ENCODE measurements at places on chromosomes 1 and 21.

DNA sequence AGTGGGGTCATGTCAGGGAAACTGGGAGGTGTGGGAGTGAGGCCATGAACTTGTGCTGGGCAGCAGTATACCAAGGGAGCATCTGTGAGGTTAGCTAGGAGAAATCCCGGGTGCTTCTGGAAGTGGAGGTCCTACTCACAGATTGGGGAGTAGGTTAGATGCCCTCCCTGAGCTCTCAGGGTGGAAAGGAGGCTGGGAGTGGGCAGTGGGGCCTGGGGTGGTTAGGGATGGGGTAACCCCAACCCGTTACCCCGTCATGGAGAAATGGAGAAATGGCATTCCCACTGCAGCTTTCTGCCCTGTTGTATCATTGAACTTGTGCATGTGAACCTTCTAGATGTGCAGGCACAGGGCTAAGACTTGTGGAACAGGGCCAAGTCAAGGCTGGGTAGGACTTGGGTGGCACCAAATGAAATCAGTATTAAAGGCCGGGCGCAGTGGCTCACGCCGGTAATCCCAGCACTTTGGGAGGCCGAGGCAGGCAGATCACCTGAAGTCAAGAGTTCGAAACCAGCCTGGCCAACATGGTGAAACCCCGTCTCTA lies 27.2 kb downstream of the EXOC8 start:
- no peak for DNase-seq

DNA sequence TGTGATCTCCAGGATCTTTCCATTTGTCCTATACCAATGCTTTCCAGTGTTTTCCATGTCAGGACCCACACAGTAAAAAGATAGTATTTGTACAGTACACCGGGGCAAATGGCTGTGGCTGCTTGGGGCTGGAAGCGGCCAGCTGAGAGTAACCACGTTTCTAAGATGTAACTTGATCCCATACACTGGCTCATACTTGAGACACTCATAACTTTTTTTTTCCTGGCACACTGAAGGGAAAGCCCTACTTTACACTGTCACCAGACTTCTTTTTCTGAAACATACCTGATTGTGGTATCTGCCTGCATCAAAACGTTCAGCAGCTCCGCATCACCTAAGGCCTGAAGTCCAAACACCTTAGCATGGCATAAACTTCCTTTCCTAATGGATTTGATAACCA lies 21.6 kb downstream of the VPS13D start:
- DNase-seq: no peak

- DNase-seq: no peak
Observed at GRCh38 chr1:116889380-116889779, 20.3 kb upstream of the PTGFRN start.

GRCh38 chr1:10897321-10897980 lies 101.0 kb upstream of the CASZ1 start:
- no peak for DNase-seq

GRCh38 chr1:147504801-147505311 lies 36.4 kb upstream of the BCL9 start:
- peak; percentile 97 for DNase-seq

DNA sequence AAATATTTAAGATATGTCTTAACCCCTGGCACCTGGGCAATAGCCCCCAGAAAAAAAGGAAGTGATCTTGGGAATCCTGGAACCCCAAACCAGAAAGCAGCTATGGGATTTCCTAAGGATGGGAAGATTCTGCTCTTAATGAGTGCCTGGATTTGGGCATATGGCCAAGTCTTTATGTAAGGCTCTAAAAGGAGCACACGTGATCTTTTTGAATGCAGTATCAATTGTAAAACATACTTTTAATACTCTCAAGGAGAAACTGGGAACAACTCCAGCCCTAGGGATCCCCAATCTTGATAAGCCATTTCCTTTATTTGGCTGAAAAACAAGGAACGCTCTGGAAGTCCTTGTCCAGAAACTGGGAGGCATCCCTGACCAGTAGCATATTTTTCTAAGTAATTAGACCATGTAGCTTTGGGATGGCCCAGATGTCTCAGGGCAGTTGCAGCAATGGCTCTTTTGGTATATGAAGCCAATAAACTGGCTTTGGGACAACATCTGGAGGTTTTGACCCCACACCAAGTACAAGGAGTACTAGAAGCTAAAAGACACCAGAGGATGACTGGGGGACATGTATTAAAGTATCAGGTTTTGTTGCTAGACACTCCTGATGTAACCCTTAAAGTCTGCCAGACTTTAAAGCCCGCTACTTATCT lies 80.9 kb upstream of the KIAA0040 start:
- no peak for DNase-seq

DNA sequence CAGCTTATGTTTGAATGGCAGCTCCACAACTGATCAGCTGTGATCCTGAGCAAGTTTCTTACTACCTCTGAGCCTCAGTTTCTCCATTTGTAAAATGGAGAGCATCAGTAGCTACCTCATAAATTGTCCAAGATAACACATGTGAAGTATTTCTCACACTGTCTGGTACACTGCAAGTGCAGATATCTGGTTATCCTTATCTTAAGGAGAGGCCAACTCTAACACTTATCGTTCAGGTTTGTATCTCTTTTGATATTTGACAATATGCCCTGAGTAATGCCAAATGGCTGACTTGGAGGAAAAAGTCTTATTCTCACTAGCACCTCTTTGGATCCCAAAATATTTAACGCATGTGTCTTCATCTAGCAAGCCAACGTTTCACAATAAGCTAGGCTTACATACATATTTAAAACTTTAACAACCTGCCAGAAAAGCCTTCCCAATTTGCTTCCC lies 2.7 kb downstream of the CSRP1 start:
- DNase-seq: no peak

DNA sequence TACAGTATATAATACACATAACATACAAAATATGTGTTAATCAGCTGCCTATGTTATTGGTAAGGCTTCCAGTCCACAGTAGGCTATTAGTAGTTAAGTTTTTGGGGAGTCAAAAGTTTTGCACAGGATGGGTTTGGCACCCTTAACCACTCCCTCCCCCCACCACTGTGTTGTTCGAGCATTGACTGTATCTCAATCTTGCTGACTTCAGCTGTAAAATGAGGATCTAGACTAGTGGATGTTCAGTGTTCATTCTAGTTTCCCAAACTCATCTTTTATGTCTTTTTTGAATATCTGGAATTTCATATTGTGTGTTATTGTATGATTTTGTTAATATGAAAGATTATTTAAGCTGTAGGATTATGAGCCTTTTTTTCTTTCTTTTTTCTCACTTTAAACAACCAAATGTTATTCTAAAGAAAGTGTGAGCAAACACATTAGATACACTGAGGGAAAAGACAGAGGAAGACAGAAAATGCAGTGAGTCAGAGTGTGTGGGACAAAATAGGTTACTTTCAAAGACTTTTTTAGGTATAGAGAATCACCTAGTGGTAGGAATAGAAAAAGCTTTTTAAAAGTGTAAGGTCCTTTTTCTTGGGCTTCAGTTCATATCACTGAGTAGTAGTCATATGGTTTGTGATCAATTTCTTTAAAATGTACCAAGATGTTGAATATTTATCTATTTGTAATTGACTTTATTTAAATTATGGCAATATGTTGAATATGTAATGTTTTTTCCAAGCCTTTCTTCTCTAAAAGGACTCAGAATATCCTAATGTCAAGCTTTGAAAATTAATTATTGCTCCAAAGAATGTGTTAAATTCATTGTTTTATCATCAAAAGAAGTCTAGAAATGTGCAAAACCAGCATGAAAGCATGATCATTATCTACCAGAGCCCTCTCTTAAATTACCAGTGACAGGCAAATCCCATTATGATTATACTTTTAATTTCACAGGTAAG lies 17.9 kb upstream of the CENPF start:
- DNase-seq: no peak

GRCh38 chr21:32349333-32349944 lies 43.4 kb downstream of the URB1 start:
- DNase-seq: no peak

DNA sequence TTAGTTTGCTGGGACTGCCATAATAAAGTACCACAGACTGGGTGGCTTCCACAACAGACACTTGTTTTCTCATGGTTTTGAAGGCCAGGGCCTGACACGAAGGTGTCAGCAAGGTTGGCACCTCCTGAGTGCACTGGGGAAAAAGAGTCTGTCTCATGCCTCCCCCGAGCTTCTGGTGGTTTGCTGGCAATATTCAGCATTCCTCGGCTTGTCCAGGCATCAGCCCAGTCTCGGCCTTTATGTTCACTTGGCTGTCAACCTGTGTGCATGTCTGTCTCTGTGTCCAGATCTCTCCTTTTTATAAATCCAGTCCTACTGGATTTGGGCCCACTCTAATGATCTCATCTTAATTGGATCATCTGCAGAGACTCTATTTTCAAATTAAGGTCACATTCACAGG lies 72.6 kb downstream of the DOP1B start:
- no peak for DNase-seq

- no peak for DNase-seq
Observed at GRCh38 chr1:30129001-30129408, 594.4 kb downstream of the MATN1 start.

- DNase-seq: no peak
Observed at GRCh38 chr1:160795951-160796383, at the start of gene LY9. TSS of gene LY9 (plus strand) at chr1:160796174. CDS start at chr1:160796188, 14 bp downstream.

DNA sequence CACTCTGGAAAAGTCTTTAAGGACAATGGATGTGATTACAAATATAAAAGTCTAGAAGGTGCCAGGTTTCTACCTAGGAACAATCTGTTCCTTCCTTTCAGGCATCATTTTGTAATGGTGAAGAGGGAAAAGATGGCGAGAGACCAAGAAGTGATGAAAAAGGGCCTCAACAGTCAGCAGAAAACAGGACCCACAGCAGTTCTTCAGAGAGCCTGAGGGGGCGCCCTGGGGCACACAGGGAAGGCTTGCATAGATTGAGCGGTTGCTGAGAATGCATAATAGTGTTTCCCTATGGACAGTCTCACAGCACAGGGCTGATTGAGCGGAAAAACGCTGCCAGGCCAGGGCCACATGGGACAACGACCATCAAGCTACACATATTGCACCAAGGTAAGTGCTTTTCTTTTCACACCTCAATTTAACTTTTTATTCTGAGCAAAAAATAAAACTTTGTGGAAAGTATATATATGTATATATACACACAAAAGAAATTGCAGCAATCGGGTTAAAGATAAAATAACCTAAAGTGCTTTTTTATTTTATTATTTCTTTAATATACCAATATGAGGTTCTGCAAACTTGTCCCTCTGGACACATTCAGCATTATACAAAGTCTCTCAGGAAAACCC lies 3.1 kb upstream of the YRDC start:
- peak; percentile 76 for DNase-seq

GRCh38 chr1:9687874-9688582 lies 36.5 kb downstream of the PIK3CD start:
- DNase-seq: no peak

DNA sequence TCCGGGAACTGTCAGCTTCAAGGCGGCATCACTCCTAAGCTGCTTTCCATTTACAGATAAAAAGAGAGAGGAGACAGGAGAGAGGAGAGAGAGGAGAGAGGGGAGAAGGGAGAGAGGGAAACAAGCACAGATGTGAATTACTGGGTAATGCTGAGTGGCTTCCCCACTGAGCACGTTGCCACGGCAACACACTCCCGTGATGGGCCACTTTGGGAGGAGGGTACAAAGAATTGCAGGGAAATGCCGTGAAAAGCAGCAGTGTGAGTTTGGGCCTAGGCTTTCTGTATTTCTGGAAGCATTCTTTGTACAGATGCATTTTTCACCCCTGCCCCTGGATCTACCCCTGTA lies 128.0 kb upstream of the IRF2BP2 start:
- no peak for DNase-seq

- DNase-seq: no peak
Observed at GRCh38 chr1:75100481-75101092, 33.6 kb upstream of the LHX8 start.

DNA sequence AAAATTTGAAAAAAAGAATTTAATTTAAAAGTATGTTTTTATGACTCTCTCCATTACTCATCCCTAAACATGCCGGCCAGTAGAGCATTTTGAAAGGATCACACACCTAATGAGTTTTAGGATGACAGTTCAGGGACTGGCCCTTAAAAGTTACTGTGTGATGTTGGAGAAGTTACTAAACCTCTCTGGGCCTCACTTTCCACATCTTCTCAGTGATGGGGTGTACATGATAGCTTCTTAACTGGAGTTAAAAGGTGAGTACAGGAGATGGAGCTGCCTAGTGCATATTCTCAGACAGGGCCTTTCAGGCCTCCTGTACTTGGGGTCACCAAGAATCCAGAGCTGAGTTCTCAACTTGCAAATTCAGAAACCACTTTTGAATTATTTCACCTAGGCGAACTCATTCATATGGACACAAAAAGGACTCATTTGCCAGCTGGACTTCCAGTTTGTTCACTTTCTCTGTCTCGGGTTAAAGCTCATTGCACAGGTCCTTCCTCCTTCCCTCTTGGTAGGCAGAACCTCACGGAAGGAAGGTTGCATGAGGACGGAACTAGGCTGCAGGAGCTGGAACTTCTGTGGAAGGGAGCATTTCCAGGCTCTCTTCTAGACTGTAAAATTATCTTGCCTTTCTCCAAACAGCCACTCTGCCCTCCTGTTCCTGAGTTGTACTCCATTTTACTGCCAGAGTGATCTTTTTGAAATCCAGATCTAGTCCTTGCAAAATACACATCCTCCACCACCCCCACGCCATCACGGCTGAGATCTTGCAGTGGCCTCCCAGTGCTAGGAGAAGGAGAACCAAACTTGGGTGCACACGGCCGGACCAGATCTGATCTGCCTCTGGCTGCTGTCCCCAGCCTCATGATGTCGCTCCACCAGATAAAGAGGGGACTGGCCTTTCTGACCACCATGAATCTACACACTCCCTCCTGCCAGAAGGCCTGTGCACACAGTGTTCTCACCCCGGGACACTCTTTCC lies 4.3 kb upstream of the SLC30A1 start:
- DNase-seq: no peak

- DNase-seq: no peak
Observed at GRCh38 chr21:45882645-45883044, 98.9 kb upstream of the COL6A1 start.

DNA sequence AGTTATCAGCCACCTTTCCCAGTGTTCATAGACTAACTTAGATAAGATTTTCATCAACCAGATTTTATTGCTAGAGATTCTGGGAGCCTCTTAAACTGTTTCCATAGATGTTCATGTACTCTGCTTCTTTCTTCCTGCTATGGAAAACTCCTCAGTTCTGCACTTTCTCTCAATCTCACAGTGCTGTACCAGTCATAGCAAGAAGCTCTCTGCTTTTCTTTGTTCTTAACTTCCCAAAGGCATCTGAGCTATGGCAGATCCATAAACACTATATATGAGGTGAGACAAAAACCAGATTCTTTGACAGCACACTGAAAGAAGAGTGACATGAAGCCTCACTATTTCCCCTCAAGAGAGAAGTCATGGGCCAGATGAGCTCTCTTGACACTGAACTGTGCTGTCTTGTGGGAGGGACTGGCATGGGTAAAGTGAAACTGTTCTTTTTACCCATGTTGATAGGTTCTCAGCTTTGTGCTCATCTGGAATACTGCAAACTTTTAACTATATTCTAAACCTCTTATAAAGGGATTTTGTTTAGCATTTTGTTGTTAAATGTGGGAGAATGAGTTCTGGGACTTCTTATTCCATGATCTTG lies 64.2 kb upstream of the LYPLAL1 start:
- no peak for DNase-seq
